ENCODE measurements at places on chromosomes 6 and 20. TPM values are rescaled to one million over a fixed set of nuclear protein-coding genes. Genes with fewer than 3 reads are reported as not detected.

GRCh38 chr6:100559859-100560258 lies 95.1 kb upstream of the SIM1 start:
- no peak for DNase-seq

Gene SLC35A1
- 15.7 TPM for total RNA-seq

DNA sequence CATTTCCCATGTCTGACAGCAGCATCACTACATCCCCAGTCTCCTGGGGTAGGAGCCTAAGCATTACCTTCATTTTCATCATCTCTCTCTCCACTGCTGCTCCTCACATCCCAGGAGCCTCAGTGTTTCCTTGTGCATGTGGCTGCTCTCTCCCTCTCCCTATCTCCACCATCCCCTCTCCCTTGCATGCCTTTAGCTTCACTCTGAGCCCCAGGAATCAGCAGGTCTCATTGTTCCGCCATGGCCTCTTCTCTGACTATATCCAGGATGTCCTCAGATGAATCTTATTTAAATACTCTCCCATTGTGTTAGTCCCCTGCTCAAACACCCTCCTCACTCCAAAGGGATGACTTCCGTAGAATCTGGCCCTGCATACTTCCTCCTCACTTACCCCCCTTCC lies 79.4 kb downstream of the FAXC start:
- DNase-seq, result no peak

DNA sequence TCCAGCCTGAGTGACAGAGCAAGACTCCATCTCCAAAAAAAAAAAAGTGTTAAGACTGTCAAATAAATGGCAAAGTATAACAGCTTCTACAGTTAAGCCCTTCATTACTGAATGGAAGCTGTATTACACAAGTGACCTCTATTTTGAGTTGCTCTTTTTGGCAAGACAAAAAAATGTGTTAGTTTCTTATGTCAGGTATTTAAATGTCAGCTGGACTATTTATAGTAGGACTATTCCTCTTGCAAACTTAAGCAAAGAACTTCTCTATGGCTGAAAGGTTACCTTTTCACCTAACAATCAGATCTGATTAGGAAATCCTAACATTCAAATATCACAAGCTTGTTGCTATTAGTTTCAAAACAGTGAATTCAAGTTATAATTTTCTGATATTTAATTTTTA lies 12.4 kb downstream of the UBE2V1 start:
- no peak for DNase-seq

Gene C2
- 1.2 TPM for total RNA-seq
